T-helper 2 cell (primary cell): ENCODE measurements at places on chromosomes 12 and 14.

GRCh38 chr14:101022121-101022520 lies 118.6 kb upstream of the RTL1 start:
- DNase-seq, result no peak

DNA sequence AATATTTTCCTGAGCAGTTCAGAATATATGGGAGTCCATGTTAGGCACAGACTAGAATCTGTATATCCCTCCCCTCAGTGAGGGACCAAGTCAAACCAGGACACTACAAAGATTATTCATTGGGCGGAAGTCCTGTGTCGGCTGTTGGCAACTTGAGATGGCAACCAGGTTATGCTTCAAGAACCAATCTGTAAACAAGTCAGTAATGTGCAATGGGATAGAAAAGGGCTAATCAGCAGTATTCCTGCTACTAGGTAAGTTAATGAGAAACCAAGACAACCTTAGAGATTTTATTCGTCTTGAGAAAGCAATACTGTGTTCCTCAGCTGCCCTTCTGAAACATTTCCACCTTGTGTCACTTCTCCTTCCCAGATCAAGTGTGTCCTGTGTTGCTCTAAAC lies 26.4 kb downstream of the ARG2 start:
- DNase-seq, result no peak

DNA sequence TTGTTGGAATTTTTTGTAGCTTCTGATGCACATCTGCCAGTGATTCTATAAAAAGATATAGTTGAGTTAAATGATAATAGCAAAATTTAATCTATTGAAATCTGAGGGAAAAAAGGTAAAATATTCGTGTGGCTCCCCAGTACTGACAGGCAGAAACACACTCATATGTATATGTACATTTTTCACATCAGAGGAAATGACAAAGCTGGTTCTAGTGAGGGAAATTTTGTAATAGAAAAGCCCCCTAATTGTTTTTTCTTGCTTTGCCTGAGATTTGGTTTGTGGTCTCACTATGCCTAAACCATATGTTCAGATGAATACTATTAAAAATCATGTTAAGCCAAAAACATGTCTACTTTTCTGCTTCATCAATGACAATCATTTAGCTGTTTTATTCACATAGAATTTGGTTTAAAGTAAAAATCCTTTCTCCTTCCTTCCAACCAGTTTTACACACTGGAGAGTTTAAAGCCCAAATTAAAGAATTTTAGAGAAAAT lies 203.5 kb downstream of the ANO6 start:
- no peak for DNase-seq

GRCh38 chr14:103555559-103556337 lies 6.7 kb downstream of the BAG5 start:
- no peak for DNase-seq

DNA sequence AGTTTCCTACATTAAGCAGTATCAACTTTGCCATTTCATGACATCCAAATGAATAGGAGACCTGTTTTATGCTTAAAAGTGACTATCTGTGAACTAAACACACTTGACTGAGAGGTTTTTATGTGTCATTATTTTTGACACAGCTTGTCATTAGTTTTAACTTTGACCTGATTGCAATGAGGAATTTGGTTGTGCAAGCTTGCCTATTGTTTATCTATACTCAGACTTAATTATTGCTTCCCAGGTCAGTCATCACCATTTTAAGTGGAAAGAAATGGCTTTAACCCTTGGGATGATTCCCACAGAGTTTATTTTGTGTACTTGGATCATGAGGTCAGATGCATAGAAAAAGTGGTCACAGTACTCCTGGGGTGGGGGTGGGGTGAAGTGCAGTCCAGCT lies 171.0 kb upstream of the PRICKLE1 start:
- DNase-seq, result no peak

GRCh38 chr14:28766469-28766955 lies at the start of gene FOXG1:
TSS of gene FOXG1 (plus strand) at chr14:28766787. CDS start at chr14:28767280, 493 bp downstream.
- DNase-seq, result no peak

DNA sequence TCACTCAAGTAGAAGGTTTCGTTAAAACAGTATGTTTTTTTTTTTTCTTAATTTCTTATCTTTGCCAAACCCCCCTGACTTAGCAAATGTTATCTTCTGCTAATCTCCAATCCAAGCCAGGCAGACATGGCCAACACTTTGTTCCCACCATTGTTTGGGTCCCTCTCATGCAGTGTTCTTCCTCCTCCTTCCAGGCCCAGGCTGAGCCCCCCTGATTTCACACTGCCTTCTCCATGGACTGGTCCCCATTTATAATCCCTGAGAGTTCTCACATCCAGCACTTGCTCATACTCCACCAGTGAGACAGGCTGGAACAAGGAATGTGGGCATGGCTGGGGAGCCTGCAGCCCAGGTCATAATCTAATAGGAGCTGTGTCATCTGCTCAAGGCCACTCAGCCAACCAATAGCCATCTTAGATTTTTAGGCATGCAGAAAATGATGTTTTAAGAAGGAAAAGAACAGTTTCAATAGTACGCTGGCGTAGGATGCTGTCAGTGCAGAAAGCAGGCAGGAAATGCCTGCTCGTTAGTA lies 238.4 kb upstream of the CCDC196 start:
- DNase-seq, result no peak

DNA sequence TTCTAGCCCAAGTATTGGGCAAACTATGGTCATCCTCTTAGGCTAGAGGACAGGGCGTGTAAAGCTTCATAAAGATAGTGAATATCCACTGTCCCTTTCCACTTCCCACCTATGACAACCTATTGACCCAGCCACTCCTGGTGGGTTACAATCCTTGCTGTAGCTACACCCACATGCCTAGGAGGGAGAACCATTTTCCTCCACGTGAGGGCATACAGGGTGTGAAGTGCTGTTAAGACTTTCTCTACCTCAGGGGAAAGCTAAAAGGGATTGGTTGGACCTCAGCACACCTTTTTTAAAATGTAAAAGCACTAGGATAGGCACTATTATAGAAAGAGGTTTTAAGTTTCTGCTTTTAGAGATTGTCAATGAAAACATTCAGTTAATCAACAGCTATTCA lies 124.4 kb downstream of the TPH2 start:
- no peak for DNase-seq

DNA sequence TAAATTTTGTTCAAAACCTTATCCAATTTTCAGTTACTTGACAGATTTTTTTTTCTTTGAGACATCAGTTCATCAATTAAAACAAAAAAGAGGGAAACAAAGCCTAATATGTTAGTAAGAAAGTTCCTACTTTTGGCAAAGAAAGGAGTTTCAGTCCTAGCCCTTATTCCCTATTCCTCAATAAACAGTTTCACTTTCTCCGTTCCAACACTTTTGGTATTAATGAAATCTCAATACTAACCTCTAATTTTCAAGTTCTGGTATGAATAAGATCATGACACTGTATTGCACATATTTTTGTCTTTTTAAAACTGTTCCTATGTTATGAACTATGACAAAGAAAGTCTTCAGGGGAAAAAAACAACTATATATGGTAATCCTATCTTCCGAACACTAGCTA lies 48.4 kb downstream of the RPS6KA5 start:
- DNase-seq, result no peak

- DNase-seq, result no peak
Observed at GRCh38 chr12:124536641-124537040, 30.8 kb downstream of the NCOR2 start.
